ENCODE measurements at places on chromosomes 2 and 18.

DNA sequence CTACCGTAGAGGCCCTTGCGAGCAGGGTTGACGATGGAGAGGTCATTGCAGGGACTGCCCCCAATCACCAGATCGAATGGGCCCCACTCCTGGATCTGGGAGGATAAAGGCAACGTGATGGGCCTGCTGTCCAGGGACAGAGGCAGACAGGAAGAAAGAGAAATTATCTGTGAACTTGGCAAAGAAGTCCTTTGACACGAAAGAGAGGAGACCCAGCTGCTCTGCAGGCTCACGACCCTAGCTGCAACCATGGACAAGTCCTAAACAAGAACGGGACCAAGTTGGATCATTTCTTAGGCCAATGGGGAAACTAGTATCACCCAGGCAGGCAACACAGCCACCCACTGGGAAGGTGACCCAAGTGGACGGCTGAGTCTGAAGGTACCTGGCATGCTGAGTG lies 72.3 kb upstream of the POMC start:
- DNase-seq = no peak

DNA sequence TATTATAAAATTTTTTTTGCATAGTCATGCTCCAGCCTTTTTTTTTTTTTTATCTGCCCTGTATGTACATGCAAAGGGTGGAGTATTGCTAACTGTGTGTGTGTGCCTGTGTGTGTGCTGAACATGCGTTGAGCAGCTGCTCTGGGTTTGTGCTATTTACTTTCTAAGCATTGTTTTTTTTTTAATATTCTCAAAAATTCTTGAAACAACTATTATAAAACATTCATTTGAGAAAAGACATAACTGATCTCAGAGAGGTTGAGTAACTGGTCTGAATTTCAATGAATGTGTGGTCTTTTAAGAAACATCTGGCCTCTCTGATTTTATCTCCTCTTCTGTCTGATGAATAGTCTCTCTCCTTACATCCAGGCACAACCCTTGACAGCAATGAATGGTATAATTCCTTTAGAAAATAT lies 366.0 kb upstream of the SLC14A2 start:
- DNase-seq = no peak

GRCh38 chr2:28399956-28400355 lies 7.3 kb downstream of the FOSL2 start:
- no peak for DNase-seq

DNA sequence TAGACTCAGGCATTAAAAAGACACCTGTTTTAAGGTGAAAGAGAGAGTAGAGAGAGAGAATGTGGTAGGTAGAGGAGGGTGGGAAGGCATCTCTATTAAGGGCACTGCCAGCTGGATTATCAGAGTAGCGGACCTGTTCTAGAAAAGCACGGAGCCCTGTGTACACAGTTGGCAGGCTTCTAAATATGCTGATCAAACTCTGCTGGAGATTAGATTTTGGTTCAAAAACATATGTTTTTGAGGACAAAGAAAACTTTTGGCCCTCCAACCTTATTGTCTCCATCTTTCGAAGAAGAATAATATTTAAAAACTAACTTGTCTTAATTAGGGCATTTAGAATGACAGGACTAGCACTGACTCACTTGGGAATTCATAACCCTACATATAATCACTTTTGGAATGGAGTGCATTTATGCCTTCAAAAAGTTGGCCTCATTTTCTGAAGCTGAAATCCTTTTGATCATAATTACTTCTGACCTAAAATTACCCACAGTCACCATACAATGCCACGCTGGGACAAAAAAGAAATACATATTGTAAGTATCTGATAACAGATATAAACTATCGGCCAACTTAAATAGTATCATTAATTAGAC lies 254.6 kb downstream of the MEIS1 start:
- DNase-seq = no peak

DNA sequence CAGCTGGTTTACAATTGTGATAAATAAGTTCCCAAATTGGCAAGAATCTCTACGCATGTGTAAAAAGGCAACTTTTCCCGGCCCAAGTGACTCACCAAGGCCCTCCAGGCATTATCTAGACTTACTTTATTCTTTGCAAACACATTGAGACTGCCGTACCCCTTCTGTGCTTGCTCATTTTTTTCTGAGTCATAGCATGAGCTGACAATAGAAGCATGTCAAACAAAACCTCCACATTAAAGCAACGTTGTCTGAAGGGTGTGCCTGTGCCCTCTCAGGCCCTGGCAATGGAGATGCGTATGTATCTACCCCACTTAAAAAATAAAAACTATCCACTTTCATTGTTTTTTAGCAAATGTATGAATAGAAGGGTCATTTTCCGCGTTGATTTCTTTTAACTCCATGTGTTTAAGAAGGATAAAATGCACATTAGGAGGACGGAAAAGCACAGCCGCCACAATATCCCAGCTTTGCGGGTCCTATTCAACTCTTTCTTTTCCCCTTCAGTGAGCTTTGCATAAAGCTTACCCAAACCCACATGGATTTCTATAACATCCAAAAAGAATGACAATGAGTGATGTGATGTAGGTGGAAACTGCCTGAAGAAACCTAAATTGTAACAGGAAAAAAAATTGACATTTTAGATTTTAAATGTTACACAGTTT lies 298.2 kb downstream of the CDCA7 start:
- peak; percentile 95 for DNase-seq

- DNase-seq = no peak
Observed at GRCh38 chr2:219228041-219228910, 1.2 kb downstream of the ATG9A start.

- DNase-seq = no peak
Observed at GRCh38 chr2:68774569-68775271, 40.1 kb downstream of the ARHGAP25 start.

DNA sequence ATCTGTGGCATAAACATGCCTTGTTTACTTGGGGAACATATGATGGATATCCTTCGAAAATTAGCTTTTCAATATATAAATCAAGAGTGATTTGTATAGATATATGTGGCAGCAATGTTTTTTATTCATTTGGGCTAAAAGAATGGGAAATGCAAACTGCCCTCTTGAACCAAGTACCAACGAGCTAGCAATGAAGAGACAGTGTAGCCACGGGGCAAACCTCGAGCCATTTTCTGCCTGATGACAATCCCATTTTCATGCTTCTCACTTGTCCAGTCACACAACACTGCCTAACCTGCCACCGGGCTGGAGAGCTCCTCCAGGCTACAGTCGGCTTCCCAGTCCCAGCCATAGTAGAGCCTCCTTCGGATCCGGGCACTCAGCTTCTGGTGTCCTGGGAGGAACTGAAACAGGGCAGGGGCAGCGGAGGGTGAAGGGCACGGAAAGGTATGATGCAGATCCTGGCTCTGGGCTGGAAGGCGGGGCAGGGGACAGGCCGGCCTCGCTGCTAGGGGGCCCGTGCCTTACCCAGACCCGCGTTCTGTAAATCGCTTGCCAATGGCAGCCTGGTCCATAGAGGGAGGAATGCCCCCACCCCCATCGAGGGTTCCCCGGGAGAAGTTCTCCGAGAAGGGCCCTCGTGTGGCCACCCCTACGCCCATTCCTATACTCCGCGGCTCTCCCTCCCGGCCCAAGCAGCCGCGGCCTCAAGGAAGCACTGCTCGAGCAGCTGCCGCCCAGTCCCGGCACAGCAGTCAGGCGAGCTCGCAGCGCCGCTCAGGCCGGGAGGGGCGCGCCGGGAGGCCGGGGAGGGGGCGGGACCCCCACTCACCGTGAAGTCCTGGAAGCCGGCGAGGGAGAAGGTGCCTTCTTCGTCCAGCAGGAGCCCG lies 552 bp downstream of the CNPPD1 start:
- DNase-seq = peak; percentile 46

DNA sequence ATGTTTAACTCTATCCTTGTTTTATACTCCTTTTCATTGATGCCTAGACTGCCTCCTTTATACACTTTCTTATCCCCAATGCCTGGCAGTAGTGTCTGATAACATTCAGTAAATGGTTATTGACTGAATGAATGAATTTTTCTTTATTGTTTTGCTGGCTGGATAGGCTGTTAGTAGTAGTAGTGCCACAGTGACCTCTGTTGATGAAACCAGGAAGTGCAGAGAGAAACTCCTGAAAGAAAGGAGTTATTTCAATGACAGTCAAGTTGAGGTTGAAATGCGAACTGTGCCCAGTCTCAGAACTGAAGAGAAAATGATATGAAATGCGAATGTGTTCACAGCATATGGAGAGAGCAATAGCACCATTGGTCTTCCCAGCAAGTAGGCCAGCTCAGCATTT lies 26.8 kb upstream of the SLC9A2 start:
- peak; percentile 19 for DNase-seq

GRCh38 chr2:216508229-216508628 lies 9.6 kb downstream of the RPL37A start:
- no peak for DNase-seq

DNA sequence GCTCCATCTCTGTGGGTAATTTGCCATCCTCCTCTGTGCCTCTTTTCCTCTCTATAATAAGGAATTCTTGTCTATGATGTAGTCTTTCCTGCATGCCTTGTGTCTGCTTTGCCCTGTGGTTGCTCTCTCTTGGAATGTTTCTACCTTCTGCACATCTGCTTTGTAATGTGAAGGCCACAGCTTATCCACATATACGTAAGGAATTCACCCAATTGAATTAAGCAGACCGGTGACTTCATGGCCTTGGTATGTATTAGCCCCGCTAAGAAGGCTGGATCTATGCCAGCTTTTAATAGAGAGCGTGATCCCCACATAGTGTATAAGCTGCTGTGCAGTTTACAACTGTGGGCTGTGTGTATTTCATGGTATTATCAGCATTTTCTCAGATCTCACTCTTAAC lies 274.7 kb downstream of the RNF144A start:
- DNase-seq = peak; percentile 97

DNA sequence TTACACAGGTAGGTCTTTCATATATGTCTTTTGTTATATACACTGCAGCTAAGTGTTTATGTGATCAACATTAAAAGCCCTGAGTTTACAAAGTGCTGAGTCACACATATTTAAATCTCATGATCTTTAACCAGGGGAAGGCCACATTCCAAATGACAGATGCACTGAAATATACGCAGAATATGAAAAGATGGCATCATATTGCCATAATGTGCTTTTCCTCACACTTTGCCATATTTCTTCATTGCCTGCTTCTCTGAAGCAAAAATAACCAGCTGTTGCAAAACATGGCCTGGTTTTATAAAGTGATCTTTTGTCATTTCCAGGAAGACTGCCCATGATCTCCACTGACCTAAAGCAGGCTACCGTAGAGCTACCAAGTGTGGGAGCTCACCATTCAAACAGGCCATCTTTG lies 93.5 kb upstream of the MAPRE2 start:
- DNase-seq = peak; percentile 38

DNA sequence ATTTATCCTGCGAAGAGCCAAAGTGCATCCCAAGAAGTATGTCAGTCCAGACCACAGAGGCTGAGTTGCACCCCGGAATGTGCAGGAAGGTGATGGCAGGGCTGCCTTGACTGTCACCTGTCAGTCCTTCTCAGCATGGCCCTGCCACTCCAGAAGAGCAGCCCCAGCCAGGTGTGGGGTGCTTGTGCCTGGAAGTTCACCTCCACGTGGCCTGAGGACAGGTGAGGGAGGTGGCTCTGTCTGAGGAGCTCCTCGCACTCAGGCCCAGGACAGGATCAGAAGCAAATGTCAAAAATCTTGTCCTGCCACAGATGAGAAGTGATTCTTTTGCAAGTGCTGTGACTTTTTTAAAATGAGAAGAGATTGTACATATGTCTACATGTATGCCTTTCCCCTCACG lies 31.4 kb upstream of the B3GNT7 start:
- DNase-seq = no peak

- DNase-seq = no peak
Observed at GRCh38 chr2:44462934-44463849, 101.4 kb downstream of the CAMKMT start.

- DNase-seq = no peak
Observed at GRCh38 chr2:68018727-68019126, 44.1 kb downstream of the C1D start.

DNA sequence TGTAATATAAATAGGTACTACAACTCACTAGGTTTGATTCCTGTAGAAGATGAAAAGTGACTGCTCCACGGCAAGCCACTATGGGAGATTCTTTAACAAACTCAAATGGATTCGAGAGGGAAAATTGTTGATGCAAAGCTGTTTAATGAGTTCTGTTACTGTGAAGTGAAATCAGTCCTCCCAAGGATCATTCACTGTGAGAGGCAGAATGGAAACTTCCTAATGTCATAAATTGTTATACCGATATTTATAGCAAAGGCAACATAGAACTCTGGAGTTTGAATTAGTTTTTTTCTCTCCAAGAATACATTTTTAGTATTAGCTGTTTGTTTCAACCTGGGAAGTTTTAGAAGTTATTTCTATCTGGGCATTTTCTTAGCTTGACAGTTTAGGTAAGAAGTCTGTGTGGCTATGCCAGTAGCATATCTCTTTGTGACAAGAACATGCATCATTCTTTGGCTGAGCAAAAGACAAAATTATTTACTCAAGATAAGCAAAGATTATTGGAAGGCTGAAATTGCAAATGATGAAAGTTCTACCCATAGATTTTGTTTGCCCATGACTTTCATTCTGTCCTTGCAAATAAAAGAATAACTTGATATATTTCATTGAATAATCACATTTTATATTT lies 979.7 kb downstream of the DPP10 start:
- no peak for DNase-seq

GRCh38 chr2:238569507-238570195 lies 142.9 kb downstream of the ASB1 start:
- no peak for DNase-seq

DNA sequence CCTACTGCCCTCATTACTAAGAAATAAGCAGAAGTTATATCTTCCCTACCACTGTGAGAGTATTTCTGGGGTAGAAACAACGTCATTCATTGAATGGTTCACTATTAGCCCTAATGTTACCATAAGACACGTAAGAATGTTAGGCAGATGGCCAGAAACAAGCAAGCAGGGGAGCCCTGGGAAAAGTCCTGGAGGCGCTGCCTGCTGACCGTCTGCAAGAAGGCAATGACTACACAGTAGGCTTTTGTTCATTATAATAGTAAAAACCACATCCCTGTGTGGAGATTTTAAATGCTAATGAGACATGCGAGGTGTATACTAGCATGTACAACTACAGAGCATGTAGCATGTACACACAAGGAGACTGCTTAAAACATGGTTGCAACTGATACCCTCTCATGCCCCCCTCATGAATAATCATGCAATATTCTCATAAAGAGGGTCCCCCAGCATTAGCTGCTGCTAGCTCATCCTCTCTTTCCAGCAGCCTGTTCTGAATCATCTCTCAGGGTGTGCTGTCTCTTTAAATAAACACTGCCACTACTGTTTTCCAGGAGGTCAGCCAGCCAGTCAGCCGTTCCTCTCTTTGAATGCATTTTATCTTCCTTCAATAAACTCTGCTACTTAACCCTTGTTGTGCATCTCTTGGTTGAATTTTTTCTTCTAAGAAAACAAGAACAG lies 23.6 kb downstream of the SUCLG1 start:
- DNase-seq = peak; percentile 23

DNA sequence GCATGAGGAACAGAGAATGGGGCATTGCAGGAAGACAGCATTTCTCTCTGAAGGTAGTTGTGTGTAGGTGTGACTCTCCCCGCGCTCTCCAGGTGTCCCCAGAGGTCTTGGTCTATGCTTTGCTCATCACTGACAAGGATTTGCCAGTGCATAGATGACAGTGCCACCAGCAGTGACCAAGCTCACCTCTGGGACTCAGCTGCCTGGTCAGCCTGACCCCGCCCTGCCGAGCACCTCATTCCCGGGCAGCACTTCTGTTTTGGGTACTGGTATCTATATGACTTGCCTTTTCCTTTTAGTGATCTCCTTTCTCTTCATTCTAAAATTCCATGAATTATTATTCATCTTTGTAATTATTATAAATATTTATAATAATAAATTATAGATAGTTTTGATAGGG lies 59.1 kb downstream of the GBX2 start:
- DNase-seq = no peak

- DNase-seq = peak; percentile 62
Observed at GRCh38 chr18:45617284-45617683, 2.0 kb downstream of the SLC14A2 start.

GRCh38 chr2:101558740-101559525 lies 84.0 kb upstream of the RFX8 start:
- peak; percentile 12 for DNase-seq

All from fibroblast of skin of scalp (primary cell).